ENCODE measurements at places on chromosomes 13 and 19. TPM values are rescaled to one million over a fixed set of nuclear protein-coding genes. Genes with fewer than 3 reads are reported as not detected.

Gene KASH5
- total RNA-seq = not detected

Gene SMAD9
- total RNA-seq = 5.9 TPM

Gene S1PR2
- total RNA-seq = 17.1 TPM

Gene NAPSA
- total RNA-seq = 0.30 TPM

Gene MYH14
- not detected for total RNA-seq

Gene WASF3
- 14.0 TPM for total RNA-seq

Gene LRRC25
- not detected for total RNA-seq

Measured in smooth muscle cell of the umbilical artery (primary cell).